Activated CD4-positive, alpha-beta T cell treated with anti-CD3 and anti-CD28 coated beads, Interleukin-2, amount 50 U/mL, for 4 hours (primary cell): ENCODE measurements at places on chromosomes 1 and 21.

GRCh38 chr21:38377165-38378088 is 120.6 kb downstream of the KCNJ15 start:
- no peak for DNase-seq

GRCh38 chr1:151936653-151937052 is 27.3 kb upstream of the THEM4 start:
- DNase-seq: no peak

- no peak for DNase-seq
Observed at GRCh38 chr1:181985936-181986906, 75.3 kb downstream of the ZNF648 start.

- no peak for DNase-seq
Observed at GRCh38 chr21:39444421-39445180, 977 bp downstream of the LCA5L start.

- no peak for DNase-seq
Observed at GRCh38 chr1:153928791-153929341, 6.1 kb upstream of the GATAD2B start.

GRCh38 chr1:110927484-110928075 is 36.1 kb downstream of the LRIF1 start:
- DNase-seq: no peak

DNA sequence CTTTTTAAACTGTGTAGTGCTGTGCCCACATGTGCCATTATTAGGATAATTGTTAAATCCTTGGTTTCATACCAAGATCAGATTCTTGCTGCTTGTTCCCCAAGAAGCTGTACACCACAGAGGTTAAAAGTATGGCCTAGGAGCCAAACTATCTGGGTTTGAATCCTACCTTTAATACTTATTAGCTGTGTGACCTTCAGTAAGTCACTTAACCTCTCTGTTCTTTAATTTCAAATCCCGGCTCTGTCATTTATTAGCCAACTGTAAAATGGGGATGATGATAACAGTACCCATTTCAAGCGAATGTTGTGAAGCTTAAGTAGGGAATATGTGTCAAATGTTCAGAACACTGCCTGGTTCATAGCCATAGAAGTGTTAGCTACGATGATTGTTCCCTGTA is 32.6 kb downstream of the NKAIN1 start:
- no peak for DNase-seq

DNA sequence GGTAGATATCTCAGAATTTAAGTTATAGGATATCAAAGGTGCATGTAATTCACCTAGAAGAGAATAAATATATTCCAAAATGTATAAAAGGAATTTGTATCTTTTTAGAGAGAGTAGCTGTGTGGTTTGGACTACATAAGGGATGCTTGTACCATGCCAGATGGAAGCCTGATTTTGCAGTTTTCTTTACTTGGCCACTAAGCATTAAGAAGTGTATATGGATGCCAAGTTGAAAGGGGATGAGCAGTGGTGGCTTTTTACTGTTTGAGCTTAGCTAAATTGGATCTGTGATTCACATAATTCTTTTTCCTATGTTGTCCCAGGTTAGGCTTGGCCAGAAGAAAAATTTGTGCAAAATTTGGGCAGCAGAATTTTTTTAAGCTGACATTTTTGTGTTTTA is 43.5 kb upstream of the TTLL7 start:
- no peak for DNase-seq

GRCh38 chr1:230568008-230568407 is 74.3 kb upstream of the COG2 start:
- no peak for DNase-seq
